CD4-positive, alpha-beta T cell (primary cell): ENCODE measurements at places on chromosomes 12 and 14. TPM values are rescaled to one million over a fixed set of nuclear protein-coding genes. Genes with fewer than 3 reads are reported as not detected.

The TEX52 gene
- total RNA-seq = not detected

The CELA1 gene
- total RNA-seq = 0.85 TPM

The PLEKHH1 gene
- 0.16 TPM for total RNA-seq

- DNase-seq = no peak
Measured at GRCh38 chr12:105961821-105962671, 176.7 kb downstream of the NUAK1 start.

- peak; percentile 61 for DNase-seq
Measured at GRCh38 chr12:56487448-56488040, 417 bp downstream of the GLS2 start.

GRCh38 chr14:68753690-68754089 lies 39.2 kb downstream of the ZFP36L1 start:
- DNase-seq = no peak
